ENCODE measurements at places on chromosomes 4 and X.

- DNase-seq: no peak
Observed at GRCh38 chr4:155948541-155948940, 5.1 kb downstream of the CTSO start.

DNA sequence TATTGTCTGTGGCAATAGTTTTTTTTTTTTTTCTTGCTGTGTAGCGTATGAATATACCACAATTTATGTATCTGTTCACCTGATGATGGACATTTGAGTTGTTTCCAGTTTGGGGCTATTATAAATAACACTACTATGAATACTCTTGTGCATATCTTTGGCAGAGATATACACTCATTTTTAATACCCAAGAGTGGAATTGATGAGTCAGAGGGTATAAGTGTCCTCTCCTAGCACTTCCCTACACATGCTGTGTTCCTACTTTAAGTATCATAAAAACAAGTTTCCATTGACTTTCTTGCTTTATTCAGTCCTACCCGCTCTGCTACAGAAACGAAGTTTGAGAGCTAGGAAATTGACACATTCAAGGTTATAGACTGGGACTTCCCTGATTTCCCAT lies 39.8 kb downstream of the XIAP start:
- DNase-seq: no peak

GRCh38 chr4:78480286-78480685 lies 71.3 kb upstream of the ANXA3 start:
- no peak for DNase-seq

GRCh38 chr4:8071766-8072165 lies 86.8 kb downstream of the ABLIM2 start:
- no peak for DNase-seq

GRCh38 chr4:3805731-3806130 lies 39.5 kb downstream of the ADRA2C start:
- DNase-seq: no peak

GRCh38 chr4:158176776-158177175 lies 4.0 kb upstream of the GASK1B start:
- DNase-seq: no peak

- DNase-seq: no peak
Observed at GRCh38 chrX:369563-370101, 17.1 kb downstream of the PPP2R3B start.

DNA sequence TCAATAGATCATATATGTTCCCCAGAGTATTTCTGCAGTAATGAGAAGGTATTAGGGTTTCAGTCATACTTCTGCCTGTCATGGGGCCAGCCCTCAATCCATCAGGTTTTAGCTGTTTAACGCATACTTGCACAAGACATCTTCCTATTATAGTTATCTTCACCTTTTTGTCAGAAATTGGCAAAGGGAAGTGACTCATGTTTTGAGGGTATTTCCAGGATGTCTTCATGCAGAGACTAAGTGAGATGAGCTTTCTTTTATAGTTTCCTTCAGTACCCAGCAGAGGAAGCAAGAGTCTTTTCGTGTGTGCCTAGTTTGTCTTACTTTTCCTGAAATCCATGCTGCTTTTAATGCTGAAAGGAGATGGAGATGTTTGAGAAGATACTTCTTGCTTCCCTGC lies 9.5 kb downstream of the CSTF2 start:
- DNase-seq: no peak

GRCh38 chrX:56766554-56767347 lies 37.7 kb downstream of the NBDY start:
- DNase-seq: no peak
